Right lung (tissue), 10 donors: ENCODE measurements at places on chromosomes 1 and 21. TPM values are rescaled to one million over a fixed set of nuclear protein-coding genes. Genes with fewer than 3 reads are reported as not detected.
A peak's percentile ranks its signal among the peaks of the same experiment; 100 is the strongest.

GRCh38 chr1:186202271-186202764 is 172.7 kb downstream of the TPR start:
- DNase-seq = peak; percentile 70

DNA sequence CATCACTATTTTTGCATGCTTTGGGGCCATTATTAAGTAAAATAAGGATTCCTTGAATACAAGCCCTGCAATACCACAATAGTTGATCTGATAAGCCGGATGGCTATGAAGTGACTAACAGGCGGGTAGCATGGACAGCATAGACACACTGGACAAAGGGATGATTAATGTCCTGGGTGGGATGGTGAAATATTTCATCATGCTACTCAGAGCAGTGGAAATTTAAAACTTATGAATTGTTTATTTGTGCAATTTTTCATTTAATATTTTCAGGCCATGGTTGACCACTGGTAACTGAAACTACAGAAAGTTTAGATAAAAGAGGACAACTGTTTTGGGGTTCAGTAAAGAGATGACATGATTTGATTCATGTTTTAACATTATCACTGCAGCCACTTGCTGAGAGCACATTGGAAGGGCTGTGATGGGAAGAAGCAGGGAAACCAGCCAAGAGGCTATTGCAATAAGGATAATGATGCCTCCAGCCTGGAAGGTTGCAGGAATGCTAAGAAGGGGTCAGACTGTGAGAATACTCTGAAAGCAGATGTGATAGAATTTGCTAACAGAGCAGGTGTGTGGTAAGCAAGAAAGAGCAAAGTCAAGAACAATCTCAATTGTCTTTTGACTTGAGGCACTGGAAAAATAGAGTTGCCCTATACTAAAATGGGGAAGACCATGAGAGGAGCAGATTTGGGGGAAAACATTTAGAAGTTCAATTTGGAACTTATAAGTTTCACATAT is 62.5 kb upstream of the TNFSF4 start:
- no peak for DNase-seq

DNA sequence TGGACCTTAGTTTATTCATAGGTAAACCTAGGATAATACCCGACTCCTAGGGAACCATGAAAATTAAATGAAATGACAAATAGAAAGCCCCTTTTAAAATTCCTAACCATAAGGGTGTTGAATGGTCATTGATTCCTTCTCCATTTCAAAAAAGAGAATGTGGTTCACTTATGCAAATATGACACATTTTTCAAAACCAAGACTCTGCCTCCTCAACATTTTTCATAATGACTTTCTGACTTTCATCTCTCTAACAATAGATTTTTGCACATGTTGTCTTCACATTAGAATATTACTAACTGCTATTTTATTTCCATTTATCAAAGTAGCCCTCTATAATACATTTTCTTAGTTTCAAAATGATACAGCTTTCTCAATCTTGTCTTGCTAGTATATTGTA is 169.1 kb downstream of the NTNG1 start:
- DNase-seq = no peak

- no peak for DNase-seq
These were observed 52.7 kb upstream of the SYNC start for GRCh38 chr1:32755098-32755809.

The SMYD2 gene
- 68.8 TPM for polyA plus RNA-seq

The TDRD5 gene
- polyA plus RNA-seq = 0.41 TPM
